ENCODE measurements at places on chromosomes 11 and 22. TPM values are rescaled to one million over a fixed set of nuclear protein-coding genes. Genes with fewer than 3 reads are reported as not detected.

The METTL15 gene
- 19.7 TPM for total RNA-seq

GRCh38 chr22:40499209-40499623, 128.8 kb downstream of the SGSM3 start:
- DNase-seq = no peak

The TBX10 gene
- 5.7 TPM for total RNA-seq

The MAP6 gene
- total RNA-seq = not detected

- DNase-seq = no peak
These were observed 47.9 kb downstream of the DCUN1D5 start for GRCh38 chr11:103043826-103044678.

The ARHGAP42 gene
- not detected for total RNA-seq

- DNase-seq = no peak
These were observed 13.1 kb downstream of the ZBED5 start for GRCh38 chr11:10844796-10845195.

The CDHR5 gene
- total RNA-seq = not detected

The AMOTL1 gene
- total RNA-seq = not detected

The DDTL gene
- 3.7 TPM for total RNA-seq

GRCh38 chr11:93017821-93018690, 48.6 kb downstream of the MTNR1B start:
- no peak for DNase-seq

The FAM83F gene
- total RNA-seq = not detected

GRCh38 chr11:31641477-31642062, 132.0 kb downstream of the ELP4 start:
- DNase-seq = peak; percentile 4

GRCh38 chr11:94855666-94856065, 87.5 kb downstream of the AMOTL1 start:
- DNase-seq = no peak

The TRIM6 gene
- not detected for total RNA-seq

DNA sequence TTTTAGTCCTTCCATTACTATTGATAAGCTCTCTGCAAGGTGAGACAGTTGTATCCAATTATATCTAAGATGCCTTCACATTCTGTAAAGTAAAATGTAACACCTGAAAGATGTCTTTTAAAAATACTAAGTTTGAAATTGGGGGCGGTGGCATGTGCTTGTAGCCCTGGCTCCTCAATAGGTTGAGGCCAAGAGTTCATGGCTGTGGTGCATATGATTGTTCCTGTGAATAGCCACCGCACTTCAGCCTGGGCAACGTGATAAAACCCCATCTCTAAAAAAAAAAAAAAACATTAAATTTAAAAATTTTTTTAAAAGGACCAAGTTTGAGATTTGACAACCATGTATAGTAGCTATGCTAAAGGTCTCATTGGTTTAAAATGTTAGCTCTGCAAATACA, 20.5 kb downstream of the CAPRIN1 start:
- no peak for DNase-seq

GRCh38 chr11:73750228-73750627, 10.6 kb downstream of the RAB6A start:
- no peak for DNase-seq

The BEST1 gene
- total RNA-seq = 1.9 TPM

DNA sequence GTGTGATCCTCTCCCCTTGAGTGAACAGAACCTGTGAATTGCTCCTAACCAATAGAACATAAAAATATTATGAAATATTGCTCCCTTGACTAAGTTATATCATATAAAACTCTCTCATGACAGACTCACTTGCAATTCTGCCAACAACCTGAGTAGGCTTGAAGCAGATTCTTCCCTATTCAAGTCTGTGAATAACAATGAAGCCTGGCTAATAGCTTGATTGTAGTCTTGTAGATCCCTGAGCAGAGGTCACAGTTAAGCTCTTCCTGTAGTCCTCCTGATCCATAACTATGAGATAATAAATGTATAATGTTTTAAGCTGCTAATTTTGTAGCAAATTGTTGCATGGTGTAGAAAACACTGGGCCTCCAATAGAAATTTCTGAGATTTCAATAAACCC, 540.1 kb upstream of the TENM4 start:
- no peak for DNase-seq

The RNH1 gene
- total RNA-seq = 48.8 TPM

The ZC3H7B gene
- 55.1 TPM for total RNA-seq

GRCh38 chr11:133906241-133906640, 50.5 kb downstream of the IGSF9B start:
- no peak for DNase-seq

GRCh38 chr11:46038529-46038928, 82.7 kb downstream of the PHF21A start:
- no peak for DNase-seq

- peak; percentile 72 for DNase-seq
These were observed 9.6 kb upstream of the IFITM3 start for GRCh38 chr11:330307-330693.

DNA sequence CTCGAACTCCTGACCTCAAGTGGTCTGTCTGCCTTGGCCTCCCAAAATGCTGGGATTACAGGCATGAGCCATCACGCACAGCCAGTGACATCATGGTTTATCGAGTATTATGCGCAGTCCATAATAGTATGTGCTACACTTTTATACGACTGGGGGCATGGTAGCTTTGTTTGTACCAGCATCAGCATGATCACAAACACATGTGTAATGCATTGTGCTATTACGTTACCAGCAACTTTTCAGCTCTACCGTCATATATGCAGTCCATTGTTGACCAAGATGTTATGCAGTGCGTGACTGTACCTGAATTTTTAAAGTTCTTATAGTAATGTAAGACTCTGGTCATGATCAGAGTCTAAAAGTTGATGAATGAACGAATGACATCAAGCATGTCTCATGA, 67.9 kb downstream of the ZC3H12C start:
- DNase-seq = no peak

The ELFN2 gene
- total RNA-seq = 0.83 TPM

DNA sequence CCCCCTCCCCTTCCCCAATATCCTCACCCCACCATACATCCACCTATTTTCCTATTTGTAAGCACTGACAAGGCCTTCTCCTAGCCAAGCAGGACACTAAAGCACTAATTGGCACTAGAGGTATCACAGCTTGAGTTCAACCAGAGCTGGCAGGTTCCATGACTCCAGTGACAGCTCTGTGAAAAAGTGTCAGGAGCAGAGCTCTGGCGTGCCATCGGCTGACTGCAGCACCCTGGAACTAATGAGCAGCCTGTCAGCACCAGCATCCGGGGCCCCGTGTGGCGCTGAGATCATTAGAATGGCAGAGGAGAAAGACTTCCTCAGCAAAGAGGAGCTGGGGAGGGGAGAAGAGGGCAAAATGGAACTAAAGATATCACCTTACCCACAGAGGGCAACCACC, 847.4 kb downstream of the NTM start:
- DNase-seq = no peak

The ANO1 gene
- total RNA-seq = not detected

GRCh38 chr11:78694152-78694551, 119.5 kb upstream of the NARS2 start:
- DNase-seq = no peak

DNA sequence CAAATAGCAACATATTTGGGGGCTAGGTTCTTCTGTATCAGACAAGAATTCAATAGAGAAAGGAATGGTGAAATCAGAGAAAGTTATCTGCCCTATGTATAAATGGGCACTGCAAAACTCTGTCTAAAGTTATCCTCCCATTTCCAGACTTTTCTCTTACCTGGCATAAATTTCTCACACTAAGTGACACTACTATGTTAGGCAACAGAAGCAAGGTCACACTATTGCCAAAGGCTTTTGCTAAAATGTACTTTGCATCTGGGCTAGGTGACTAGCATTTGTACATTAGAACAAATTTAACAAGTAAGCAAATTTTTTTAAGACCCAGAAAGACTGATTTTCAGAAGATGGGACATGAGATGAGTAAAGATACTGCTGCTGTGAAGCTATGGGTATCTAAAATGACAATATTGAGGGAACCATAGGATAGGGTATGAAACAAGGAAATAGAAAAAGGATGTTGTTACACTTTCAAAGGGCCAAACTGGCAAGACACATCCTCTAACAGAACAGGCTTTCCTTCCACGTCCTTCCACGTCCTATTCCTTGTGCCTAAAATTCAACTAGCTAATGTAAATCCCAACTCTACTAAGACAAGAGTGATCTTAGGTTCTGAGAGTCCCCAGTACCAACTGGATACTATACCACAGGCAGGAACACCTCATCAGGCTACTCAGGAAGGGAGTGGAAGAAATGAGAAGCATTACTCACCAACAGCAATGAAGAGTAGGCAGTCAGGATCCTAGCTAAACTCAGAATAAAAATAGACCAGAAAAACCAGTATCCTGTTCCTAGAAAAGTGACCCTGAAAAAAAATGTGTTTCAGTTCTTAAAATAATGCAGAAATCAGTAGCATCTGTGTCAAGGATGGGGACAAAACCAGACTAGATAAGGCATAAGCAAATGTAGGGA, 22.6 kb downstream of the GDPD4 start:
- no peak for DNase-seq

The MCAM gene
- total RNA-seq = 3.2 TPM

DNA sequence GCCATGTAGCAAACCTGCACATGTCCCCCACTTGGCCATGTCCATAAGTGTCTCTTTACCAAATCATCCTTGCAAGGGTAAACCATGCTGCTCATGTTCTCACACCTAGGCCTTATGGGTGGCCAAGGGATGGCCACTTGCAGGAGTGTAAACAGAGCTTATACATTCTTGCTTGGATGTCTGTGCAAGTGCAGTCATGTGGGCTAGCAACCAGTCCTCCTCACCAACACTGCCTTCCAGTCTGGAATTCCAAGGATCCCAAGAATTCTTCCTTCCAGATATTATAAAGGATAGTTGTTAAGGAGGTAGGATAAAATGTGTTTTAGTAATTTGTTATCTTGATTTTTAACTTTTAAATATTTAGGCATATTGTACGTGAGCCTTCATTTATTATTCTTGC, 47.8 kb upstream of the OR5P2 start:
- no peak for DNase-seq

DNA sequence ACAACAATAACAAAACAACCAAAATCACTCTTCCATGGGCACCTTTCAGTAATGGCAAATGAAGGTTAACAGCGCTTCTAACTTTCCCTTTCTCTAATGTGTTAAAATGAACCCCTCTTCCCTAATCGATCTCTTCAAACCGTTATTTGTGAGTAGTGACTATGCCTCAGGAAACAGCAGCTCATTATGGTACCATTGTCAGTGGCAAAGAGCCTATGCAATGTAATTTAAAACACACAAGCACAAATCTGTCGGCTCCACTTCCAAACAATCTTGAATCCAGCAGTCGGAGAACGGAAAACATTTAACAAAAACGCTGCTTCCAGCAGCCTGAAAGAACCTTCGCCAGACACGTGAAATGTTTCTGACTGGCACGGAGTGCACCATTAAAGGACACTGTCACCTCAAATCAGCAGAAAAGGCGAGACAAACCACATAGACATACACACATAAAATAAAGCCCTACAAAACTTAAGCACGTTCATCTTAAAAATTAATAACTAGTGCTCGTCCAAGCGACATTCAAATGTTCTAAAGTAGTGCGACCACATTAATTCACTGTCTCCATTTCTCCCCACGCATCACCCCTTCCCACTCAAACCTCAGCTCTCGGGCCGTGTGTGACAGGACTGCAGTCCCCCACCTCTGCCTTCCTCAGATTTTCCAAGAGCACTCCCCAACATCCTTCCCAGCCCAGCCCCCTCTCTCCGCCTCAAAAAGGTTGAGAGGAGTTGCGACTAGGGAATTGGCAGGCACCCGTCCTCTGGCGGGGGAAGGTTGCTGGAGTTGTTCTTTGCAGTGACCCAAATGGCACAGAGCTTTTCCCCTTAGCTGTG, 748 bp downstream of the RAB30 start:
- no peak for DNase-seq

DNA sequence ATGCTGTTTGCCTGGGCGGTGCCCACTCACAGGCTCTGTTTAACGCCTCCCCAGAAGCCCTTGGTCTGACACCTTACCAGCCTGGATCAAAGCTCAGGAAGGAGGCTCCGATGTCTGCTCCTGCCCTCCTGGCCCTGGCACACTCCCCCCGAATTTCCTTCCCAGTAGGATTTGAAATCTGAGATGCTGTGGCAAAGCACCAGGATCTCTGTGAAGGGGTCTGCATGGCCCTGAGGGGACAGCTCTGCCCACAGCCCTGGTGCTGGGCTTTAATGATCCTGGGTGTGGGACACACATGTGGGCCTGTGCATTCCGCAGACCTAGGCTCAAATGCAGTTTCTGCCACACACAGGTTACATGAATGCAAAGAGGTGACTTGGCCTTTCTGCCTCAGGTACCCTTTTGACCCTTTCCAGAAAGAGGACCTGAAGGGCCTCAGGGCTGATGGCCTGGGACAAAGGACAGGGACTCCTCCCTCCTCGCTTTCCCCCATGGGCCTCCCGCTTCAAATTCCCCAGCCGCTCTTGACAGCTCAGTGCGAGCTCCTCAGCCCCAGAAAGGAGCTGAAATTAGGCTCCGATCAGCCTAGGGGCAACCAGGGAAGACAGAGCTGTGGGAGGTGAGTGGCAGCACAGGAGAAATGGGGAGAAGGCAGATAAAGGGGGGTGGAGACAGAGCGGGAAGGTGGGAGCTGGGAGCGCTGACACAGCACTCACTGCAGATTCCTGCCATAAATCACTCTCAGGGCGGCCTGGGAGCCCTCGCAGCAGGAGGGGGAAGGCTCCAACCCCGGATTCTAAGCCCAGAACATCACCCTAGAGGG, 41.3 kb downstream of the TRIM29 start:
- no peak for DNase-seq

- no peak for DNase-seq
These were observed 146.5 kb downstream of the OPCML start for GRCh38 chr11:133385781-133386180.

DNA sequence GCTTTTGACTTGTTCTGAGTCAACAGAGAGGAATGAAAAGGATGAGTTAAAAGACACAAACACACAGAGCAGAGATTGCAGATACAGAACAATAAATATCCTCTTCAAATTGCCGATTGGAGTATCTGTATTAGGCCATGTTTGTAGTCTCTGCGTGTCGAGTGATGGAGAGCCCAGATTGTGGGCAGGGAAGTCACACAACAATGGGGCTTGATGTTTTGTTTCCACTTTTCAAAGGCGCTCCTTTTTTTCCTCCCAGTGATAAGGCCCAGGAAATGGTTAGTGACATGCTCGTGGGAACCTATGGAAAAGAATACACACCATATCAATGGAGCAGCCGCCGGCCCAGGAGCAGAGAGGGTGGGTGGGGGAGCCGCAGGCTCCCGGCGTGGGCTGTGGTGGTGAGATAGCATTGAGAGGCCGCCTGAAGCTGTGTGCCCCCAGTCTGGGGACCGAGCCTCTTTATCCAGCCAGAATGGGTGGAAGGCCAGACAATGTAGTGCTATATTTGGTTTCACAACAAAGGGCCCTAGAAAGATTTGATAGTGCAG, 555.9 kb downstream of the INSC start:
- DNase-seq = no peak

The FANCF gene
- 17.9 TPM for total RNA-seq

GRCh38 chr11:60150279-60150678, 32.6 kb downstream of the MS4A6A start:
- DNase-seq = no peak

The KRTAP5-11 gene
- not detected for total RNA-seq

- DNase-seq = no peak
These were observed 242.5 kb downstream of the OR4C45 start for GRCh38 chr11:50275133-50275532.

The PNPLA2 gene
- total RNA-seq = 57.5 TPM

Data from OCI-LY7 (cell line).